Activated naive CD4-positive, alpha-beta T cell treated with anti-CD3 and anti-CD28 coated beads, Interleukin-2, amount 50 U/mL, for 16 hours (primary cell): ENCODE measurements at places on chromosomes 7 and 10.

- no peak for DNase-seq
Observed at GRCh38 chr7:38846280-38846679, 62.7 kb downstream of the VPS41 start.

DNA sequence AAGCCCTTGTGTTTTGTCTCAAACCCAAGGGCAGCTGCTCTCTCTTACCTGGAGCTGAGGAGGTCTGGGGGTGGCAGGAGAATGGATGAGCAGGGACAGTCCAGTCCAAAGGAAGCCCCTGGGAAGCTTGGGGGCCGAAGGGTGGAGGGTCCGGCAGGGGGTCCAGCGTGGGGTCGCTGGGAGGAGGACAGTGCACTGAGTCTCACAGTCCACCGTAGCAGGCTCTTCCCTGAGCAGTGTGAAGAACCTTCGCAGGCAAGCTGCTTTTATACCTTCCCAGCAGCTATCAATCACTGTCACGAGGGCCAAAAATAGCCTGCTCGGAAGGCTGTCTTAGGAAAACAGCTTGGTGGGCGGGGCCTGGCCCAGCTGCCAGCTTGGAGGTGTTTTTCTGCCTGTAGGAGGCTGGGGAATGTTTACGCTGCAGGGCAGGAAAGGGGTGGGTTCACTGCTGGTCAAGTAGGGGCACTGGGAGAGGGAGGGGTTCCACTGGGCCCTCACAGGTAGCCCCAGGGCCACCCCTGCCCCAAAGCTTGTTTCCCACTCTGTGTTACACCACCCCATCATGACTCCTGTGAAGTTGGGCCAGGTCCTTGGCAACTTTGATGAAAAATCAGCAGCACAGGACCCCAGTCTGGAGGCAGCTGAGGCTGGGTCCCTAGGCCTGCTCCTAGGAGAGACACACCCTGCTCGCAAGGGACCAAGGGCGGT, at the start of gene DEPP1:
TSS of gene DEPP1 (minus strand) at position 240 of the 711 bp plus-strand sequence. CDS start 779 bp downstream, outside the sequence.
- DNase-seq = no peak

GRCh38 chr7:83849131-83849530, 200.2 kb upstream of the SEMA3E start:
- no peak for DNase-seq

DNA sequence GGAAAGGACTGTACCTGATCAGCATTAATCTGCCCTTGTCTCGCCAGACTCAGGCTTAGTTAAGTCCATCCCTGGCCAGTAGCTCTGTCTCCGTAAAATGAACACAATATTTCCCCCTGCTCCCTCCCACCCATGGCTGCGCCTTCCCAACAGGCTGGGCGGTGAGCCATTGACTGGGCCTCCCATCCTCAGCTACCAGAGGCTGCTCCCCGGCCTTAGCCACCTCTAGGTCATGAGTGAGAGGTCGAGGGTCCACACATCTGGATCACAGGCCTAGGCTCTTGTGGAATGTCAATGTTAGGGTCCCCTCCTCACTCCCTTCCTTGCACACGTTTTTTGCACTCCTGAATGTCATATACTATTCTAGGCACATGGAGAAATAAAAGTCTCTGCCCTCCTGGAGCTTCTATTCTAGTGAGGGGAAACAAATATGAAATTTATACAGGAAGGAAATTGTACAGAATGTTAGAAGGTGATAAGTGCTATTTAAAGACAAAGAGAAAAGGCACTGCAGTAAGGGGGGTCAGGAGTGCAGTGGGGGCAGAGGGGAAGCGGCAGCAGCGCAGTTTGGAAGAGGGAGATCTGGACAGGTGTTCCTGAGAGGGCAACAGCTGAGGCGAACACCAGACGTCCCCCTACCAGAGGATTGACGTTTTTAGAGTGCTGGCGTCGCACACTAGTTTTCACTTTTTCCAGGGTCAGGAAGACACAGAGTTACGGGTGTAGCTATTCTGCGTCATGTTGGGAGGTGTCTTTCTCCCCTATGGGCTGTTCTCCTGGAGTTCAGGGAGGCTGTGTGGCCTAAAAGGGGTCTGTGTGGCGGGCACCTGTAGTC, 17.2 kb upstream of the EIF5AL1 start:
- no peak for DNase-seq

DNA sequence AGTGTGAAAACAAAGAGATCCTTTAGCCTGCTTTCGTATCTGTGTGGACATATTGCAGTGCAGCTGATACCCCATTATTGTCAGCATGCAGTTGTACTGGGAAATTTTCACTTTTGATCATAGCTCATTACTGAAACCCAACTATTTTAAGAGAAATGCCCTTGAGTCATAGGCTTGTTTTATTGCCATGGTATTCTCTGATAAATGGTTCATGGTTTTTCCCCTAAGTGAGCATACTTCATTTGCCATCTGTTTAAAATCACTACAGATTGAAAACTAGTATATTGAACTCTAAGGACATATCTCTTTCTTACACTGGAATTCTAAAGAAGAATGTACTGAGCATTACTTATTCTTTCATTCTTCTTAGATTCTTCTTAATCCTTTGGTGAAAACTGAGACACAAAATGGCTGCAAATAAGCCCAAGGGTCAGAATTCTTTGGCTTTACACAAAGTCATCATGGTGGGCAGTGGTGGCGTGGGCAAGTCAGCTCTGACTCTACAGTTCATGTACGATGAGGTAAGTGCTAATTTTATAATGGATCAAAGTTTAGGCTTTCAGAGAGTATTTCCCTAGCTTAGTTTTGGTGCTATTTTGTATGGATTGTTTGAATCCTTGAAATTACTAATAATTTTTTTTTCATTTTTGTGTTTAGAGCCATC, 63.0 kb downstream of the RALA start:
- no peak for DNase-seq

DNA sequence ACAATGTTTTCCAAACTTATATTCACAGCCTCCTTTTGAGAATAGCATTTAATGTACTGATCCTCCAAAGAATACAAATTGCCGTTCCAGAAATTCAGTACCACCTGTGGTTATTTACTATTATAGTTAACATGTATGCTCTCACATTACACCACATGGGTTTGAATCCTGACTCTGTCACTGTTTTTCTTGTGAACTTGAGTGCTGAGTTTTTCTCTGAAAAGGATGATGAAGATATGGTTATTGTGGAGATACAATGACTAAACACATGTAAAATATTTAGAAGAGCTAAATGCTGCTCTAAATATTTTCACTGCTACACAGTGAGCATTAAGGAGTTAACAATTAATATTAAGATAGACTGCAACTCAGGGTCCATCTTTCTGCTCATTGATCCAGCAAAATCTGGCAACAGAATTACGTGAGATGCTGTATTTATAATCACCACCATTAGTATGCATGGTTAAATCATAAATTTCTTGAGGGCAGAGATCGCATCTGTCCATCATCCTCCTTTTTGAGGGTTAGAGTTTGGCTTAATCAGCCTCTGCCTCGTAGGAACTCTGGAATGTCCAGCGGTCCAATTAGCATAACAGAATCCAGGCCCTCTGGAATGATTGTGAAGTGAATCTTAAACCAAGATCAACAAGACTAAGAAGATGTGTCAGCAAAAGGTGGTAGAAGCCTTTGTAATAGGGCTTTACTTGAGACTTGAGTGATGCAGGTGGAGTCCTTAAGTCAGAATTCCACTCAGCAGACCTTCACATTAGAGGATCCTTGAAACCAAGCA, 152.8 kb downstream of the MACC1 start:
- no peak for DNase-seq
